Pancreas (tissue), 10 donors: ENCODE measurements at places on chromosomes 7 and 10. TPM values are rescaled to one million over a fixed set of nuclear protein-coding genes. Genes with fewer than 3 reads are reported as not detected.

Gene PPIF
- total RNA-seq, result 40.3 TPM

Gene VIPR2
- total RNA-seq, result 12.1 TPM

Gene WNT8B
- total RNA-seq, result 0.37 TPM

Gene IL2RA
- total RNA-seq, result 0.22 TPM

Gene ACHE
- total RNA-seq, result 4.3 TPM

Gene HGF
- 3.8 TPM for total RNA-seq

Gene INPP5A
- total RNA-seq, result 15.6 TPM

Gene ITPRID1
- total RNA-seq, result 0.05 TPM

Gene GIMAP7
- 3.5 TPM for total RNA-seq

Gene KIAA1217
- total RNA-seq, result 15.0 TPM

Gene RTKN2
- total RNA-seq, result 0.04 TPM

Gene EBLN1
- not detected for total RNA-seq

Gene EBF3
- total RNA-seq, result 1.4 TPM

Gene SLC13A1
- total RNA-seq, result 0.13 TPM

Gene CFAP70
- total RNA-seq, result 1.7 TPM

Gene AS3MT
- total RNA-seq, result 0.87 TPM

Gene AIFM2
- 3.7 TPM for total RNA-seq
